ENCODE measurements at places on chromosomes 4 and X.
A peak's percentile ranks its signal among the peaks of the same experiment; 100 is the strongest.

- no peak for DNase-seq
Measured at GRCh38 chrX:68997911-68998310, 167.3 kb downstream of the PJA1 start.

DNA sequence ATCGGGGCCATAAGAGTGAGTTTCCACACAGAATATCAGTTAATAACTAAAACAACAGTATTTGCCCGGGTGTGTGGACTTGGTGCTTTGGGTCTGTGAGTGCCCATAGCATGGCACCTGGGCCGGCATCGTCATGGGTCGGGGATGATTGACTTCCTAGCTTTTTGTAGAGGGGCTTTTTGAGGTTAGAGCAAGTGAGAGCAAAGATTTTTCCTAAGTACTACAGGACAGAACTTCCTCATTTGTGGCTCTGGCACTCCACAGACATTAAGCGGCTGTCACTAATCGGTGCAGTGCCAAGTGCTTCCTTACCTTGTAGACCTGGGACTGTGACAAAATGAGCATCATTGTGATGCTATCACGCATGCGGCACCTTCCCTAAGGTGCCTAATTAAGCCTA is 81.0 kb downstream of the SHROOM2 start:
- no peak for DNase-seq

GRCh38 chr4:158726633-158727032 is 3.4 kb upstream of the PPID start:
- no peak for DNase-seq

DNA sequence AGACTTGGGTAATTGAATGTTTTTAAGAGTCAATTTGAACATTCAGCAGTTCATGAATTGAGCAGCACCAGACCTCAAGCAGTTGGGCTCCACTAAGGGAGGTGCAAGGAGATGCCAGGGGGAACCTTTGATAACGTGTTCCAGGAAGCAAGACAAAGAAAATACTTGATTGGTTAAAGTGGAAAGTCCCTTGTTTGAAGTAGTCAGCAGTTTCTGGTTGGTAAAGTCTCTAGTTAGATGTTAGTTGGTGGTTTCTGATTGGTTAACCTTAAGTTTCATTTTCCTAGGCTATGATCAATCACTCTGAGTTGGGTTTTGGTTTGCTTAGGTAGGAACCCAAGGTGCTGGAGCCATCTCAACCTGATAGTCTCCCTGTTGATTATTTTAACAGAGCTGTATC is 4.0 kb downstream of the HERC6 start:
- DNase-seq: peak; percentile 77

- no peak for DNase-seq
Measured at GRCh38 chr4:143625632-143626031, 74.8 kb downstream of the FREM3 start.

DNA sequence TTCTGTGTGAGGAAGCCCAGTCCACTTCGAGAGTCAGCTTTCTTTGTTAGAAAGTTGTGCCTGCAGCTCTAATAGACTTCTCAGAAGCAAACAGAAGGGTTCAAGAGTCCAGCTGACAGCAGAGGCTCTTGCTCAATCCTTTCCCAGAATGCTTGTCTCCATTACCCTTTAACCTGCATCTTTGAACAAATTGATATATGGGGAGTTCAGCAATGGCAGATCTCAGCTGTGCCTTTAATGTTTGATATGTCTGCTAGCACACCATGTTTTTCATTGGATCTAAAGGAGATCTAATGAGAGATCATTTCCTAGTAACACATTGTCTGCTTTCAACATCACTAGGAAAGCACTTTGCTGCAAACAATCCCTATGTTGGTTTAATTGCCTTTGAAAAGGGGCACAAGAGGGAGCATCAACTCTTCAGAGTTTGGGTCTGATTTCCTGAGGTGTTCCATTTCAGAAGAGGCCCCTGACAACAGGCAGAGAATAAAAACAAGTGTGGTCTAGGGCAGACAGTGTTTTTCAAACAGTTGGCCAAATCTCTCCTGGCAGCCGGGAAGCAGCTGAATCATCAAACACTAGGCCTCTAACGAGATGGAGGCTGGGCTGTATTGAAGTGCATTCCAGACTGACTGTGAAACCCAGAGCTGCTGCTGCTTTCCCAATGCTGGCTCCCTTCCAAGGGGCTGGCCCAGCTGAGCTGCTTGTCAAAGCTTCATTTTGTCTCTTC is 55.5 kb downstream of the LUZP4 start:
- DNase-seq: no peak

DNA sequence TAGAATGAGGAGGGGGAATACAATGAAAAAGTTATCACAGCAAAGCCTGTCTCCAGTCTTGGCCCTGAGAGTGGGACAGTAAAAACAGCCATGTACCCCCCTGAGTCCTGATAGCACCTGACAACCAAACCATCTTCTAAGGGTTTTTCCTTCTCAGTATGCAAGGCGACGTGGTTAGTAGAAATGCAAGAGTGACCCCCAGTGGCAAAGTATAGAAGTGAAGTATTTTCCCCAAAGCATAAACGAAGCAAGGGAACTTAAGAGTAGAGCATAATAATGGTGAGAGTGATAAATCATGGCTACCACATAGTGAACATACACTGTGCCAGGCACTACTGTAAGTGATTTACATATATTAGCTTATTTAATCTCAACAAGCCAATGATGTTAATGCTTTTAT is 52.8 kb downstream of the FAM47C start:
- DNase-seq: no peak

DNA sequence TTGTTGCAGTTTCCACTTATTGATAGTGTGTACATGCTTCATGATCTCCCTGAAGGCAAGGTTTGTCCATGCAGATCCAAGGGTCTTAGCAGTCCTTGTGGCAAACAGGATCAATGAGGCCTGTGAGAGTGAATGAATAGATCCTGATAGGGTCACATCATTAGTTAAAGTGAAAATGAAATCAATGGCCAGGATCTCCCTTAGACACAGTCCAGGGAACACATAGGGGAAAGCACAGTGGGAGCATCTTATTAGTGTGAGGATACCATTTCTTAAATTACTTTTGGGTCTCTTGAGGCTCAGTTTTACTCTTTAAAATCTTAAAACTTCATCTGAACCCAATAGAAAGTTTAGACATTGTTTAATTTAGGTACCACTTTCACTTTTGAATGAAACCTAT is 59.3 kb downstream of the ARHGAP6 start:
- DNase-seq: no peak

DNA sequence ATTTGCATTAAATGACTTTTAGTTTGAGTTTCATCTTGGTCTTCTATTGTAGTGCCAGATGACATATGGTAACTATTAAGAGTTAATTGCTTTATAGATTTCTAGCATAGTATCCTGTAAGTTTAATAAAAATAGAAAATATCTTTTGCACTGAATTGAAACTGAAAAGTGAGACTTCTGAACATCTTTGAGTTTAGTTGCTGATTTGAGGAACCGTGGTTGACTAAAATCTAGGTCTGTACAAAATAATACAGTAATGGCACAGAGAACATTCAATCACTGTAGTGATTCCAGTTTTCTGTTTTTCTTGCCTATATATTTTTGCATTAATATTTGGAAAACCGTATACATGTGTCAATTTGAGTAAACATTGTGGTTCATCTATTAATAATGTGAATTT is 60.7 kb downstream of the SPATA4 start:
- DNase-seq: no peak

GRCh38 chr4:181162676-181163075 is 1080.5 kb upstream of the TENM3 start:
- DNase-seq: no peak

DNA sequence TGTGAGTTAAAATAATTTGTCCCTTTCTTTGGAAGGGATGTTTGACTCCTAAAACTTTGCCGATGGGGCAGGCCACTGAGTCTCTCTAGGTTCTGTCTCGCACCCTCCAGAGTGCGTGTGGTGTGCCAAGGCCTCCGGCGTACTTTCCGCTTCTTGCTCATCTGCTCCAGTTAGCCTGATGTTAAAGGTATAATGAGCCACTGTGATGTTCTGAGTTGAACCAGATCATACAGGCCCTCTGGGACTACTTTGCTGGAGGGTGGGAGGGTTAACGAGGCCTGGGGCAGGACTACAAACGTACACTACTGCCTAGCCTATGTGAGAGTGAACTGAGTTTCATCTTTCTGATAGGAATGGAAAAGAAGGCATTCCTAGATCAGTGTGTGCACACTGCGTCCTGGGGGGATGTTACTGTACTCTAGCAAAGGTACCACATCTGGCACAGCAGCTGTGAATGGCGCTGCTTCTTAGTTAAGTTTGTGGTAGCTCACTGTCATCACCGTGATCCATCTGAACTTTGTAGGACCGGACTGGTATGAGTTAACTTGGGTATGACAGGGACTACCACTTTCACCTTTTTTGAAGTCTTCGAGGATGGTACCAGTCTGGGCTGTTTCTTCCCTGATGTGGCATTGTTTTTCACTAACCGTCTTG is 60.2 kb downstream of the RGS12 start:
- peak; percentile 25 for DNase-seq

- no peak for DNase-seq
Measured at GRCh38 chr4:181528570-181529184, 714.5 kb upstream of the TENM3 start.

DNA sequence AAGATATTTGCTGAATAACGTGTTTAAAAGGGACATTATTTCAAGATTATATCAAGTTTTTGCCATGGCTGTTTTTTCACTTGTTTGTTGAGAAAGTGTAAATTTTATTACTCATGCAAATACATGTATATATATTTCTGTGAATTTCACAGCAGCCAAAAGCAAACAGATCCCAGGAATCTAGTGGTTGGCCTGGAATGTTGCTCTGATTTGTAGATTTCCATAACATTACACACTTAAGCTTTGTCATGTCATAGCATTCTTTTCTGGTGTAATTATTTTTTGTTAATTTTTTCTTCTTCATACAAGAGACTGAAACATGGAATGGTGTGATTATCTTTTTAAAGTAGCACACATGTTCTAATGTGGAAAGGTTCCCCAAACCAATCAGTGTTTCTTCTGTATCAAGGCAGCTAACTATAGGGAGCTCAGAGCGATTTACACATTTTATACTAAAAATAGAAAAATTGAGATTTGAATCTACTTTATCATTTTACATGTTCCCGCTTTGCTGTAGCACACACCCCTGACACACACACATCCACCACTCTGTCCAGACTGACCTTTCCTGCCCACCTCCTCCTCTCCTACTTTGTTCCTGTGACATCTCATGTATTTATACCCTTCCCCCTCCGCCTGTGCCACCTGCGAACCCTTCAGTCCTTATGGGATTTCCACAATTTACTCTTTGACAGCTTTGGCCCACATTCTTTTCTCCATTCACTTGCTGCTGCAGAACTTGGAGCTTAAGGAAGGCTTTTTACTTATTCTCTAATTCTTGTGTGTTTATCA is 20.3 kb downstream of the RUFY3 start:
- no peak for DNase-seq

DNA sequence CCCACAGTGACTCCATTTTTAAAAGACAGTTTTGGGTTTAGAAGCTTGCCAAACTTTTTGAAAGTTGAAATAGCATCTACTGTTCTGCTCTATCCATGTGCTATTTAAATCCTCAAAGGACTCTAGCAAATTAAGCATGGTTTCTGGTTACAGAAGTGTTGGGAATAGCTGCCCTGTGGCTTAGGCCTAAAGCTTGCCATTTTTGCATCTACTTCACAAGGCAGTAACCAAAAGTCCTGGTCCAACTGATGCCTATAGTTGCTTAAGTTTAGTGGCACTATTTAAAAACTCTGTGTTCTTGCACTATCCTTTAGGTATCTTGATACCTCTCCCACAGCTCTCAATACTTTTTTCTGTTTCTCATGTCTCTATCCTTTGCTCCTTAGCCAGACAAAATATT is 251.0 kb upstream of the GPC4 start:
- DNase-seq: no peak

GRCh38 chrX:47093248-47093647 is 15.0 kb downstream of the RGN start:
- no peak for DNase-seq

- DNase-seq: no peak
Measured at GRCh38 chr4:182208526-182209050, 34.6 kb upstream of the TENM3 start.

GRCh38 chr4:184514121-184514988 is 40.0 kb upstream of the IRF2 start:
- peak; percentile 88 for DNase-seq

- DNase-seq: no peak
Measured at GRCh38 chrX:154855256-154855655, 20.8 kb upstream of the SMIM9 start.

DNA sequence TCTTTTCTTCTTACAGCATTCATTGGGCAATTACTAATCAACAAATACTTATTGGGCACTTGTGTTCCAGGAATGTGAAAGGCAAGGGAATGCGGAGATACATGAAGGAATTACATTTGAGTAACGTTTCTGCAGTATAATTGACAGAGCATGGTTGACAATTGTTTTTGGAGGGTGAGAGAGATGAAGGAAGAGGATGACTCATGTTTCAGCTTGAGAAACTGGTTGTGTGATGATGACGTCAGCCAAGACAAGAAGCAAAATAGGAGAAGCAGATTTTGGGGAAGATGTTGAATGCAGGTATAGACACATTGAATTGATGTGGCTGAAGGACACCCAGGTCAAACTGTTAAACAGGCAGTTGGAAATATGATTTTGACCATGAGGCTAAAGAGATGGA is 8.0 kb upstream of the CPEB2 start:
- DNase-seq: no peak

- DNase-seq: no peak
Measured at GRCh38 chr4:169660929-169661328, 40.6 kb downstream of the CLCN3 start.

DNA sequence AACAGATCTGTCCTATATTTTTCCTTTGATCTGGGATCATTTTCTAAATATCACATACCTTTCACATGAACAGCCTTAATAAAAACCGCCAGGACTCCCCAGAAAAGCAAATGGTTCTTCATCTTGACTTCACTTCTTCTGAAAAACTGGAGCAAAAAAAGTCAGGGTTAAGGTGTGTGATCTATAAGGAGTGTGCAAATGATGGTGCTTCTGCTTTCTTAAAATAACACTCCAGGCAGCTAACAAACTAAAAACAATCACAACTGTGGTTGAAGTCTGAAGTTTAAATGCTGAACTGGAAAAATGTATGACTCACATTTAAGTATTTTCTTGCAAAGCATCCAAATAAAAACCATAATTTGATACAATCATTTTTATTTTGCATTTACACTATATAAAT is at the start of gene JCHAIN:
Gene JCHAIN, minus strand, starts transcription at position 140 of the 400 bp plus-strand sequence. Its CDS starts 18 bp downstream, at position 122.
- DNase-seq: no peak

- no peak for DNase-seq
Measured at GRCh38 chr4:121148000-121148399, 16.1 kb downstream of the TNIP3 start.

DNA sequence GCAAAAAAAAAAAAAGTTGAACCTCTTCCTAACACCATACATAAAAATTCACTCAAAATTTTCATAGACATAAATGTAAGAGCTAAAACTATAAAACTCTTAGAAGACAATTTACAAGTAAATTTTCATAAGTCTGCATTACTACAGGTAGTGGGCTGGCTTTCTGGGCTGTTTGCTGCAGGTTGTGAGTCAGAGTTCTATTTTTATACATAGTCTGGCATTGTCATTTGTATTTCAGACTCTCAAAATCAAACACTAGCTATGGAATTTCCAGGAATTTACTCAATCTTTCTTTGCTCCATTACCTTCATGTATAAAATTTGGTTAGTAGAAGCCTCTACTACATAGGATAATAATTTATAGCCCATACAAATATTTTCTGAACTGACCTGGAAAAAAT is 227.2 kb downstream of the COX18 start:
- DNase-seq: no peak
